Uterus (tissue), 4 donors: ENCODE measurements at places on chromosomes 2 and 18. TPM values are rescaled to one million over a fixed set of nuclear protein-coding genes. Genes with fewer than 3 reads are reported as not detected.

- no peak for DNase-seq
- H3K27me3 ChIP-seq, result no peaks in the 10 kb centered on the region
- H3K4me1 ChIP-seq, result no peaks in the 10 kb centered on the region
- no peaks in the 10 kb centered on the region for H3K36me3 ChIP-seq
- no peak overlapping the region for H3K4me3 ChIP-seq
- H3K27ac ChIP-seq, result peak overlapping the region; percentile 19
Measured at GRCh38 chr2:19360266-19360965, 2.0 kb upstream of the OSR1 start.

- no peak overlapping the region for H3K27ac ChIP-seq
- H3K36me3 ChIP-seq, result no peaks in the 10 kb centered on the region
Measured at GRCh38 chr2:7971841-7972240, 710.0 kb upstream of the ID2 start.

DIPK1C gene
- total RNA-seq, result not detected

SCTR gene
- not detected for total RNA-seq

DRC1 gene
- 2.4 TPM for total RNA-seq

GRCh38 chr2:53508667-53509066, 258.9 kb upstream of the CHAC2 start:
- no peaks in the 10 kb centered on the region for H3K4me1 ChIP-seq
- no peak for DNase-seq
- no peaks in the 10 kb centered on the region for H3K27me3 ChIP-seq
- no peak overlapping the region for H3K27ac ChIP-seq

GRCh38 chr2:237279012-237279768, 134.8 kb downstream of the COL6A3 start:
- H3K27me3 ChIP-seq, result no peaks in the 10 kb centered on the region
- peaks cover 3% of the 10 kb centered on the region for H3K4me1 ChIP-seq
- peak overlapping the region; percentile 70 for H3K27ac ChIP-seq
- no peaks in the 10 kb centered on the region for H3K36me3 ChIP-seq

DNA sequence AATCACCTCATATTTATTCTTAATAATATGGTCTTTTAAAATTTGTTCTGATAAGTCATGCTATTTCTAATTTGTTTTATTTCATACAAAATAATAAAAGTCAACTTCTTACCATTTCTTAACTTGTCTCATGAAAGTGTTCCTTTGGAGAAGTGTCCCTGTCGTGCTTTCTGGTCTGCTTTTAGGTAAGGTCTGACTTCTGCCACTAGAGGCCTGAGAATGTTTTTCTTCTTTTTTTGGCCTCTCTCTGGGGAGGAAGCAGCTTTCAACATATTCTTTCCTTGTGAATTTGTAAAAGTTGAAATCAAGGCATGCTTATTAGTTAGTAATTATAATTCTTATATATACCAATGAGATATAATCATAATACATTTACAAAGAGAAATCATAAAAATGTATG, 39.4 kb downstream of the MAP2 start:
- no peak for DNase-seq
- no peak overlapping the region for H3K4me3 ChIP-seq
- H3K27me3 ChIP-seq, result no peaks in the 10 kb centered on the region
- no peaks in the 10 kb centered on the region for H3K4me1 ChIP-seq

GRCh38 chr2:190651413-190651812, 2.5 kb downstream of the NAB1 start:
- H3K27me3 ChIP-seq, result no peaks in the 10 kb centered on the region
- H3K27ac ChIP-seq, result no peak overlapping the region
- DNase-seq, result no peak
- no peaks in the 10 kb centered on the region for H3K36me3 ChIP-seq

DNA sequence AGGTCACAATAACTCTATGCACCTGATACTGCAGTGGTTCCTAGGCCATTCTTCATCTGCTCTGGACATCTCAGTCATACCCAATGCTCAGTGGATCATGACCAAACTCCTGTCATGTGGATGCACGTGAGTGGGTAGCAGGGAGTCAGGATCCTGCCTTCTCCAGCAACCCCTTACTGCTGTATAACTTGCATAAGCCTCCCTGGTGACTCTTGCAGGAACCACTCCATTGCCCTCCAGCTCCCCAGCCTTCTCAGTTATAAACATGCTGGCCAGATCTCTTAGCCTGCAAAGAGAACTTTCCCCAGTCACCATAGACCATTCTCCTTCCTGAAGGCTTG, 98.6 kb upstream of the ZNF397 start:
- no peak for DNase-seq
- H3K27ac ChIP-seq, result no peak overlapping the region
- H3K27me3 ChIP-seq, result no peaks in the 10 kb centered on the region
- H3K4me1 ChIP-seq, result peaks cover 10% of the 10 kb centered on the region

DNA sequence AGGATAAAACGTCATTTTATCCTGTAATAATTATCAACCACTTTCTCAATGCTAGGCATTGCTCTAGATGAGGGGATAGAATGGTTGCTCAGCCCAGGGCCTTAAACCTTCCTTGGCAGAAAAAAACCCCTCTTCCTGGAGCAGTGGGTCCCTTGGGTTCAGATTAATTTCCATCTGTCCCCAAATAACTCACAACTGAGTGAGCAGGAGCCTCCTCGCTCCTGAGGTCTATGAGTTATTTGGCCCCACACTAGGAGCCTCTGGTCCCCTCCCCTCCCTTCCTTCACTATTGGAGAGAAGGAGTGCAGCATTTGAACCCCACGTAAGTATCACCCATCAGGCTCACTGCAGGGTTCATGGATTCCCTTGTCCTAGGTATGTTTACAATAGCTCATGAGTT, 157.5 kb upstream of the FHL2 start:
- H3K4me1 ChIP-seq, result no peaks in the 10 kb centered on the region
- H3K27ac ChIP-seq, result no peak overlapping the region
- DNase-seq, result no peak
- H3K27me3 ChIP-seq, result no peaks in the 10 kb centered on the region

DNA sequence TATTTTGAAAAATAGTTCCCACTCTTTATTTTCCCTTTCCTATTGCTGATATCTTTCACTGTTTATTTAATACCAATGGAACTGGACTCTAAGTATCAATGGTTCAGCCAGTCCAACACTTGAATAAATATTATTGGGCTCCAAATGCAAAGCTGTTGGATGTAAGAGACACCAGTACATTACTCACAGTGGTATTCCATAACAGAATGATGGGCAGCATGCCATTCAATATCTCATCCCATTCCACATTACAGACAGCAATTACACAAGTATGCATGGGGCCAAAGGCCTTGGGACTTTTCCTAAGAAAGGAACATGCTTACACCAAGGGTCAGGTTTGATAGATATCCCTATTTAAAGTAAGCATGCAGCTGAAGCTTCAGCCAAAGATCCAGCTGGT, 231.9 kb downstream of the RND3 start:
- no peak overlapping the region for H3K27ac ChIP-seq
- no peaks in the 10 kb centered on the region for H3K4me1 ChIP-seq
- no peak for DNase-seq
- H3K4me3 ChIP-seq, result no peak overlapping the region

DNA sequence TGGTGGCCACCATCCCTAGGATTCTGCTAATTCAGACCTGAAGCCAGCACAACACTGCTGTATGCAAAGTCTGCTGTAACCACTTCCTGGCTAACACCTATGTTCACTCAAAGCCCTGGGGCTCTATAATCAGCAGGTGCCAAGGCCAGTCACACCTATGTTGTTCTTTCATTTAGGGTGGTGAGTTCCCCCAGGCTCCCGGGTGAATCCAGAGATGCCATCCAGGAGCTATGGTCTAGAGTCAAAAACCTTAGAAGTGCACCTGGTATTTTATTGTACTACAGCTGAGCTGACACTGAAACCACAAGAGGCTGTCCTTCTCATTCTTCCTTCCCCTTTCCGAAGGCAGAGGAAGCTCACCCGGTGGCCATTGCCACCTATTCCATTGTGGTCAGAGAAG, 46.2 kb upstream of the CCDC141 start:
- H3K27me3 ChIP-seq, result no peaks in the 10 kb centered on the region
- DNase-seq, result no peak
- H3K4me3 ChIP-seq, result no peak overlapping the region

EFEMP1 gene
- total RNA-seq, result 513 TPM

DNA sequence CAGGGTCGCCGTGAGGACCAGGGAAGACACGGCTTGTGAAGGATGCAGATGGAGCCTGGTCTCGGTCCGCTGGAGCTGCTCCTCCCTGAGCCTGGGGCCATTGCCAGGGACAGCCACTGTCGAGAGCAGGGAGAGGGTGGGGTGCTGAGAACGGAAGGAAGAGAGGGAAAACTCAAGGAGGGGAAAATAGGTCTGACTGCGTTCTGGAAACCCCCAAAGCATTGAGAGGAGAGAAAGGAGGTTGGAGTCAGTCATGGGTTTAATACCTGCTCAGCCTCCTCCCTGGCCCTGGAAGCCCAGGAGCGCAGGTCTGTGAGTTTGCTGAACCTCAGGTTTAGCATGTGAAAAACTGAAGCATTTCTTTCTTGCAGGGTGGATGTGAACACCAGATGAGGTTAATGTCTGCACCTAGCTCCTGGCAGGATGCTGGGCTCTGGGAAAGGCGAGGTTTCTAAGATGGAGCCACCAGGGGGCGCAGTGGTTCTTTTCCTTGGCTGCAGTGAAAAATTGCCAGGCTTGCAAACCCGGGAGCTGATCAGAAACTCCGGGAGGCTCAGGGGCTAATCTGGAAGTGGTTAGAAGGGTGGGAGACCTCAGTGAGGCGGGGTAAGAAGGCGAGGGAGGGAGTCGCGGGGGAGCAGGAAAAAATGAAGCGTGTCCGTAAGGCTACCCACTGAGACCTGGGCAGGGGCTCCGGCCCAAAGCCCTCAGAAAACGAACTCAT, 33.6 kb upstream of the RNF149 start:
- H3K4me1 ChIP-seq, result no peaks in the 10 kb centered on the region
- H3K27me3 ChIP-seq, result no peaks in the 10 kb centered on the region
- DNase-seq, result peak; percentile 53
- no peak overlapping the region for H3K4me3 ChIP-seq
- H3K27ac ChIP-seq, result no peak overlapping the region

DNA sequence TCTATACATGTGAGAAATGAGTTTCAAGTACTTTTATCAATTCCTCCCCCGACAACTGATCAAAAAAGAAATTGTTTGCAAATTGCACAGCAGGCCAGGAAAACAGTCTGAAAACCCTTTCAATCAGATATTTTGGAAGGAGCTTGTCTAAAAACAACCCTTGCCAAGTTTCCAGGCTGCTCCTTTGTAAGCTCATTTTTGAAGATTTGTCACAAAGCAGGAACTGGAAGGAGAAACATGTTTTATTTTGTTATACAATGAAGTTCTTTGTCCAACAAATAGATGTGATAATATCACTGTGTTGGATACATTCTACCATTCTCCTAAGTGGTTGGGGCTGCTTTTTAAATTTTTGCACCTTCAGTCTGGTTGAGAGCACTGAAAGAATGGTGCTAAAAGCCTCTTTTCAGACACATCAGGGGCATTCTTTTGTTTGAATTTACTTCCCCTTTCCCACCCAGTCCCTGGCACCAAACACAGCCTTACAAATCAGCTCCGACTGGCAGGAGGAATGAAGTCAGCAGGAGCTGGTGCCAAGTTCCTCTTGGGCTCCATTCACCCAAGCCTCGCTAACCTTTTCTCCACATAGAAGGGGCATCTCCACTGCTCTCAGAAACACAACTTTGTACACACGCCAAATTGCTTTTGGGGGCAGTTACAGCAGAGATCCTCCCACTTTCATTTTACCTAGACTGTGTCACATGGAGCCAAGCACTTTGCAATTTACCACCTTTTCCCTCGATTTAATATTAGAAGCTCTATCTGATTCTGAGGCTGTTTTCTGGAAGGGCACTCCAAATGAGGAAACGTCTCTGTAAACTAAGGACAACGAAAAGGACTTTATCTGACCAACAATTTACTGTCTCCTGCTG, 88.0 kb downstream of the C1D start:
- H3K36me3 ChIP-seq, result no peaks in the 10 kb centered on the region
- peak; percentile 27 for DNase-seq
- H3K4me3 ChIP-seq, result no peak overlapping the region
- H3K4me1 ChIP-seq, result no peaks in the 10 kb centered on the region
- H3K27ac ChIP-seq, result no peak overlapping the region

VWC2L gene
- total RNA-seq, result 0.21 TPM

DNA sequence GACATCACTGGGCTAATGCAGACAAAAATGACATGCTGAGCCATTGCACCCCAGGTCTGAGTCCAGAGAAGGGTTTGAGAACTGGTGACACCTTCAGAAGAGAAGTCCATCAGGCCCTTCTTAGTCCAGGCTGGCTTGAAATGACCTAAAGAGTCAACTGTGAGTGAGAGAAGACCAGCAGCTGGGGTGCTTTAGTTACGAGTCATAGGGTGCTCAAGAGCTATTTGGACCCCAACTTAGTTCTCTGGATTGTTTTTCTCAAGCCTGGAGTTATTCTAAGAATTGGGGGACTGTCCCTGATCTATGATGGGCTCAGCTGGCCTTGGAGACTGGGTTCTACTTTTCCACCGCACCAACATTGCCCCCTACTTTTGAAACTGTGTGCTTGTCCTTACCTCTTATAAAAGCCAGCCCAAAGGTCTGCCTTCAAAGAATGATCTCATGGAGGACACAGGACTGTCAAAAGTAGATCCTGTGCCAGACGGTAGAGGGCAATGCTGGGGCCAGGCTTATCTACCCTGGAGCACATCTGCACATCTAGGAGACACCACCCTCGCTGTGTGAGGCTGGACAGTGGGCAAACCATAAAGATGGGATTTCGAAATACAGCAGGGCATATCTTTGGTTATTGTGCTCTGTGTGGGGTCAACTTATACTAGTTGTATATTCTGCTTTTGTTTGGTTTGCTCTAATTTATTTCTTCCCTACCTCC, 333.0 kb upstream of the SLC14A2 start:
- H3K27ac ChIP-seq, result no peak overlapping the region
- no peak for DNase-seq
- H3K4me3 ChIP-seq, result no peak overlapping the region
- H3K36me3 ChIP-seq, result no peaks in the 10 kb centered on the region
